ENCODE measurements at places on chromosomes 6 and 20.

DNA sequence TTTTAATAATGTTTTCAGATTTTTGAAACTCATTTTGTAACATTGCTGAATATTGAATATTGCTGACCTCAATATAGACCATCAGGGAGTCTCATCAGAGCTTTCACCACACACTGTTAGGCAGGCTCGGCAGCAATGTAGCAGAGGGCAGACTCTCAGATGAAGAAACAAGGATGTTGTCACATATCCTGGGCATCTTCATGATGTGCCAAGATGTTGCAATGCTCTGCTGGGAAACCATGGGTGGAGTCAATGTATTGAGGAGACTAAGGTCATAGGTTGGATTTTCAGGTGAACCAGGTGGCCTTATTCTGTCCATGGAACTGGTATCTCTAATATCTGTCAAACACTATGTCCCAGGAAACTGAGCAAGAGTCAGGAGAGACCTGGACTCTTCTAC is 27.3 kb downstream of the NR2E1 start:
- DNase-seq = no peak

DNA sequence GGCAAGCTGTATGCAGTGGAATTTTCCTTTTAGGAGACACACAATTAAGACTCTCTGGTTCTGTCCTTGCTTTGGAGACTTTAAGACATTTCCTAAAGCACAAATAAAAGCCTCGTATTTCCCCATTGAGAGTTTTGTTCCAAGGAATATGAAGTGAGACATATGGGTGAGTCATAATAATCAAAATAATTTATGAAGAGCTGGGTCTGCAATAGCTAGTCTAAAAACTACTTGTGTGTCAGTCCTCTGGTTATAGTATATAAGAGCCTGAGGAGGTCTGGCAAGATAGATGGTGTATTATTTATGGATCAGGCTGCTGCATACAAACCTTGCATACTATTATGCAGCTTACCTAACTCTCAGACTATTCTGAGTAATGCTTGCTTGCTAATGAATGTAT is 142.6 kb downstream of the ADGRG6 start:
- no peak for DNase-seq

DNA sequence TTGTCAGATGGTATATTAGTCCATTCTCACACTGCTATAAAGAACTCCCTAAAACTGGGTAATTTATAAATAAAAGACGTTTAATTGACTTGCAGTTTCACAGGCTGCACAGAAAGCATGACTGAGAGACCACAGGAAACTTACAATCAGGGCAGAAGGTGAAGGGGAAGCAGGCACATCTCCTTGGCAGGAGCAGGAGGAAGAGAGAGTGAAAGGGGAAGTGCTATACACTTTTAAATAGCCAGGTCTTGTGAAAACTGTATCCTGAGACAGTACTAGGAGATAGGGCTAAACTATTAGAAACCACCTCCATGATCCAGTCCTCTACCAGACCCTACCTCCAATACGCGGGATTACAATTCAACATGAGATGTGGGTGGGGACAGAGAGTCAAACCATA is 193.9 kb upstream of the KCNG1 start:
- DNase-seq = no peak

DNA sequence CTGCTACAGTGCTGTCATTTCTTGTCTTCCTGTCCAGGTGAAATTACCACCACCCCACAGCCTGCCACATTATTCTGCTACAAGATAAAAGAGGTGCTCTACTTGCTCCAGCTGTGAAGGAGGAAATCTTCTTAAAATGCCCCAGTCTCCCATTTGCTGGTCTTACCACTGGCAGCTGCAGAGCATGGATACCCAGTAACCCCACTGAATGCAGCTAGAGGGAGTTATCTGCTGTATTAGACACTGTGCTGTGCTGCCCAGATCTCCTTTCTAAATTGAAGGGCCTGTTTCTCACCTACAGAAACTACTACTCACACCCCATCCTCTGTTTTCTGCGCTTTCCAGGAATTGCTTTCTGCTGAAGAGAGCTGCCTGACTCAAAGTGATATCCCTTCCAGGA is 517.8 kb downstream of the PKHD1 start:
- DNase-seq = no peak

DNA sequence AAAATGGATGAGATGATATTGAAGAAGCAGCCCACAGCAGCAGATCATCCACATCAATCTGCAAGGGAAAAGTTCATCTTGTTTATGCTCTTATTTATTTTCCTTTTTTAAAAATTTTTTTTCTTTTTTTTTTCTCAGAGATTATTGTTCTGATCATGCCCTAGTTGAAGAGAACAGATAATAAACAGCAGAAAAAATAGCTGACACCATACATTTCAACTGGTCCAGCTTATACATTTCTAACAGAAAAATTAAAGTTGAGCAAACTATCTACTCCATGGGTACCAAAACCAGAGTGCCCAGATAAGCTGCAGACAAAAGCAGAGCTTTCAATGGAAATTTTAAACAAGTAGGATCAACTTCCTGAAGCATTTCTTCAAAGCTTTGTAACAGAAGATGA is 9.3 kb downstream of the KIAA0319 start:
- DNase-seq = no peak

- no peak for DNase-seq
Measured at GRCh38 chr6:159307246-159307790, 138.1 kb downstream of the FNDC1 start.

- DNase-seq = no peak
Measured at GRCh38 chr6:24915641-24916040, 20.1 kb downstream of the RIPOR2 start.

DNA sequence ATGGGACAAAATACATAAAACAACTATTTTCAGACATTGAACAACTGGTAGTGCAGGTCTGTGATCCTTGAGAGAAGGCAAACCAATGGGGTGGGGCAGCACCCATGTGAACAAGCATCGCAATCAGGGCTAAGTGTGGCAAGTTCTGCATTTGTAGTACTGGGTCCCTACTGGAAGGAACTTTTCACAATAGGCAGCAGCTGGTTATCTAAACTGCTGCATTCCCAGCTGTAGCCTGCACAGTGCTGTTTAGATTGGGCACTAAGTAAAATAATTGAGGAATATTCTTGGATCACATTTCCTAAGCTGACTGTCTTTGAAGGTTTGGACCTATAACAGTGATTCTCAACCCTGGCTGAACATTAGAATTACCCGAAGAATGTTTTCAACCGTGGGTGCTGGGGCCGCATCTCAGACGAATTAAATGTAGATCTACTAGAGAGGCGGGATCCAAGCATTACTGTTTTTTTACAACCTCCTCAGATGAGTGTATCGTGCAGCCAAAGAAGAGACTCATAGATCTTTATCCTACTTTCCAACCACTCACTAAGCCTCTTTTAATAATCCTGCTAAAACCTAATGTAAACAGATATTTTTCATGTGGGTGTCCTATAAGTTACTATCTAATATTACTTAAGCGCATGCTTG is 12.4 kb upstream of the MAP3K4 start:
- no peak for DNase-seq

GRCh38 chr6:125665295-125665814 is 84.1 kb upstream of the HEY2 start:
- DNase-seq = no peak

- no peak for DNase-seq
Measured at GRCh38 chr20:24468401-24469115, 871 bp upstream of the SYNDIG1 start.

DNA sequence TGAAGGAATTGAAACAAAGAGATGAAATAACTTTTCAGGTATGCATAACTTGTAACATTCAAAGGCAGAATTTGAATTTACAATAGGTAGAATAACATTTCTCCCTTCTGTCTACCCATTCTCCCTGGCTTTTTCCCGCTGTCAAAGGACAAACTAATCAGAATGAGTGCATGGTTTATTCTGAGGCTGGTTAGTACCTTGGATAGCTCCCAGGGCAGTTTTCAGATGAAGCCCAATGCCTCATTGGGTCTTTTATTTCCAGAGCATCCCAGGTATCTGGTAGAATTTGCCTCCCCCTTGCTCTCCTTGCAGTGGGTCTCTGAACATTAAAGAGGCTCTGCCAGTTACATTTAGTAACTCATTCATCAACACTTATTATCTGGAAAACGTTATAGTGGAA is 665.5 kb downstream of the BCKDHB start:
- DNase-seq = no peak

DNA sequence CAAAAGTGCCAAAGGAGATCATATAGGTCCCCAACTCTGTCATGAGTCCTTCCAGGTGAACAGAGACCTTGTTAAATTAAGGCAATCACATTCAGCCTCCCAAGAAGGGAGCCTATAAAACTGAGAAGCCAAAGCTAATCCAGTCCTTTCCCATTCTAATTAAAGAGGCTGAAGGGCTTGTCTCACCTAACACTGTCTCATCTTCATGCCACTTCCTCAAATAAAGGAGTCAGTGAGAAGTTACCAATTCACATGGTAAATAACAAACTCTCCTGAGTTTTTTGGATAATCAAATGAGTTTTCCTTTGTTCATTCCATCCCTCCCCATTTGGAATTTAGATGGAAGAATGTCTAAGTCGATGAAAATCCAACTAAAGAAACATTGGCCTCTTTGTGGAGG is 242.8 kb downstream of the UST start:
- no peak for DNase-seq

- DNase-seq = no peak
Measured at GRCh38 chr6:167731216-167731615, 95.5 kb upstream of the AFDN start.

- DNase-seq = no peak
Measured at GRCh38 chr6:91575032-91575431, 988.2 kb upstream of the MAP3K7 start.

GRCh38 chr6:11585426-11586016 is 48.0 kb downstream of the TMEM170B start:
- DNase-seq = no peak

GRCh38 chr20:59804347-59804746 is 129.1 kb downstream of the SYCP2 start:
- DNase-seq = no peak

GRCh38 chr6:39060467-39061160 is 12.0 kb downstream of the GLP1R start:
- no peak for DNase-seq

GRCh38 chr6:15409301-15410125 is 163.6 kb downstream of the JARID2 start:
- DNase-seq = no peak

GRCh38 chr6:39153766-39154397 is 38.9 kb upstream of the SAYSD1 start:
- peak; percentile 23 for DNase-seq

- DNase-seq = no peak
Measured at GRCh38 chr6:101907356-101908217, 514.1 kb downstream of the GRIK2 start.

GRCh38 chr6:112979830-112980229 is 632.7 kb downstream of the RFPL4B start:
- no peak for DNase-seq

DNA sequence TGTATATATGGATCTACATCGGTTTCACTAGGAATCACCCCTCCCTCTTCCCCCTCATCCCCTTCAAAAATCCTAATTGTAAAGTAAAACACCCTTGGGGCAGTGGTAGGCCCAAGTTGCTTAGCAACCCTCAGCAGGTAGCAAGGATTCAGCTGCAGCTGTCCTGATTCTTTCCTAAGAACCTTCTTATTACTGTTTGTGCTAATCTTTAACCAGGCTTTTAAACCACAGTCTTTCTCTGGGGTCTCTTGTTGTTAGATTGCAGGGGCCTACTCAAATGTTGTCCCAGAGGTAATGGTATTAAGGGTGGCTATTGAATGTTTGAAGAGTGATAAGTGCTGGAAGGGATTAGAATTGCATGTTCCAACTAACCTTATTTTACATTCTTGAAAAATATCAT is 46.4 kb downstream of the PRL start:
- no peak for DNase-seq

GRCh38 chr6:64238071-64238470 is 602.5 kb downstream of the PHF3 start:
- DNase-seq = no peak

DNA sequence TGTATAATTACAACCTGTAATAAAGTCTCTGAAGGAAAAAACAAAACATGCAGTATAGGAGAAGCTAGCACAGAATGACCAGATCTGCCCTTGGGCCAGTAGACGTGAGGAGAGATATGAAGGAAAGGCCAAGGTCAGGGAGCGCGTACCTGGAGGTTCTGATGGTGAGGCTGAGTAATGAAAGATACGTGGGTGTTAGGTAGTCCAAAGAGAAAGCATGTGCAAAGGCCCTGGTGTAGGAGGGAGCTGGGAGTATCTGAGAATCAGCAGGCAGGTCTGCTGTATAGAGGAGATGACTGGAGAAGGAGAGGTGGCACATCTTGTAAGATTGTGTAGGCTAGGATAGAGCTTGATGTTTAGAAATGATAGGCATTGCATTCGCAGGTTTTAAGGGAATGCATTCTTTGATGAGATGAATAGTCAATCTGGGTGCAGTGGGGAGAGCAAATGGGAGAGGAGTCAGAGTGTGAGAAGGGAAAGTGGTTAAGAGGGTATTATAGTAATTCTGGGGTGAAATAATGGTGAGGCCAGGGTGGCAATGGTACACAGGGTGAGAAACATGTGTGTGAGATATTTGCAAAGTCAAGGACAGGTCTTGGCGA is 15.9 kb upstream of the TFB1M start:
- no peak for DNase-seq

- no peak for DNase-seq
Measured at GRCh38 chr6:66896415-66896814, 1189.4 kb upstream of the EYS start.

GRCh38 chr6:99412065-99412464 is 13.0 kb downstream of the PNISR start:
- no peak for DNase-seq

DNA sequence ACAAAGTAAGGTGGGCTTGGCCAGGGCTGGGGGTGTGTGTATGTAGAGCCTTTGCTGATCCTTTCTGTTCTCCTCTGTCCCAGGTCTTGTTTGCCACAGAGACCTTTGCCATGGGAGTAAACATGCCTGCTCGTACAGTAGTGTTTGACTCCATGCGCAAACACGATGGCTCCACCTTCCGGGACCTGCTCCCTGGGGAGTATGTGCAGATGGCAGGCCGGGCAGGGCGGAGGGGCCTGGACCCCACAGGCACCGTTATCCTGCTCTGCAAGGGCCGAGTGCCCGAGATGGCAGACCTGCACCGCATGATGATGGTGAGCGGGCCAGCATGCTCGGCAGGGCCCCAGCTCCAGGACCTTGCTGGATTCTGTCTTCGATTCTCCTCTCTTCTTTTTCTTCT is 6.2 kb downstream of the DXO start:
- no peak for DNase-seq

- no peak for DNase-seq
Measured at GRCh38 chr20:47611785-47612184, 110.1 kb downstream of the NCOA3 start.

DNA sequence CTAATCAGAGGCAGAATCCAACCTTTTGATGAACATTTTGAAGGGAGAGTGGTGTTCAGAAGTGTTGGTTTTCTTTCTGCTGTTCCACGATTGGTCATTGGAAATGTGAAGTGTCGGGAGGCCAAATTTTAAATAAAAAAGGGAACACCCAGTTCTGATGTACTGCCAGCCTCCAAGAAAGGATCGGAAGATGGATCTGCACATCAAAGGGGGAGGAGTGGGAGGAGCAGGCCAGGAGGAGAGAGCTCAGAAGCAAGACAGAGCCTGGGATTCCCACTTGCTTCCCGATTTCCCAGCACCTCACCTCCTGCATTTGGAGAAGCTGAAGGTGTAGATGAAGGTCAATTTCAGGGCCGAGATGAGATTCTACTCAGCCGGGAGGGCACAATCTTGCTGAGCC is 55.9 kb upstream of the NAA20 start:
- DNase-seq = no peak

- DNase-seq = no peak
Measured at GRCh38 chr6:39009476-39009875, 39.1 kb upstream of the GLP1R start.

Data from activated T-cell treated with anti-CD3 and anti-CD28 coated beads for 24 hours (primary cell).